WERI-Rb-1 (cell line): ENCODE measurements at places on chromosomes 5 and 9.

GRCh38 chr5:177433658-177434217, 7.3 kb downstream of the GRK6 start:
- DNase-seq, result no peak

GRCh38 chr9:71921190-71921814, 9.9 kb downstream of the C9orf85 start:
- DNase-seq, result no peak

- no peak for DNase-seq
Measured at GRCh38 chr5:75088648-75089047, 36.3 kb upstream of the GCNT4 start.

- no peak for DNase-seq
Measured at GRCh38 chr5:5351288-5351979, 71.0 kb upstream of the ICE1 start.

DNA sequence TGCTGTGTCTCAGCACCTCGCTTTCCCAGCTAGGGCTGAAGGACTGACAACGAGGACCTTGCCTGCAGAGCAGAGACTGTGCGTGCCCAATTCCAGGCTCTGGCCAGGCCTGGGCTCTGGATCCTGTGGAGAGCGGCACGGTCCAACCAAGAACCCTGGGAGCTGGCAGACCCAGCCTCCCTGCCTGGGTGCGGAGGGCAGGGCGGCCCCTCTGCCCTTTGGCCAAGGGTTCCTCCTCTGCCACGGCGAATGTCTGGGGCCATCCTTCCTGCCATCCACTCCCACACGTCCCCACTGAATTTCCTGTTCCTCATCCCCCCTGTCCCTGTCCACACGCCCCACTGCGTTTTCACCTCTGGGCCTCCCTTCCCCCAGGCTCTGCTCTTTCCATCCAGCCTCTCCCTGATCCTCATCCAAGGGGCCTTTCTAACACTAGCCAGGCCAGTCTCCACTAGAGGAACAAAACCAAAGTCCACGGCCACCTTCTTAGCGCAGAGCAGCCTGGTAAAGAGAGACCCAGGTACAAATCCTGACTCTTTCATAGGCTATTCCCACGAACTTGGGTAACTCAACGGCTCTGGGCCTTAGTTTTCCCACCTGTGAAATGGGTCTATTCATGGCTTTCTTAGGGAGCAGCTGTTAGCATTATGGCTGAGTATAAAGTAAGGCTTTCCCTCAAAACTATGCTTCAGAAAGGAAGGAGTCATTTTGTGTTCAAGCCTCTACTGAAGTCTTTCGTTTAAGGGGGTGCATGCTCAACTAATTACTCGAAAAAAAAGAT, 95.5 kb upstream of the PHYKPL start:
- no peak for DNase-seq

- DNase-seq, result no peak
Measured at GRCh38 chr9:69107771-69108170, 66.3 kb upstream of the TJP2 start.
